ENCODE measurements at places on chromosomes 6 and 20.

- DNase-seq, result no peak
Measured at GRCh38 chr6:108589244-108589791, 28.6 kb downstream of the FOXO3 start.

DNA sequence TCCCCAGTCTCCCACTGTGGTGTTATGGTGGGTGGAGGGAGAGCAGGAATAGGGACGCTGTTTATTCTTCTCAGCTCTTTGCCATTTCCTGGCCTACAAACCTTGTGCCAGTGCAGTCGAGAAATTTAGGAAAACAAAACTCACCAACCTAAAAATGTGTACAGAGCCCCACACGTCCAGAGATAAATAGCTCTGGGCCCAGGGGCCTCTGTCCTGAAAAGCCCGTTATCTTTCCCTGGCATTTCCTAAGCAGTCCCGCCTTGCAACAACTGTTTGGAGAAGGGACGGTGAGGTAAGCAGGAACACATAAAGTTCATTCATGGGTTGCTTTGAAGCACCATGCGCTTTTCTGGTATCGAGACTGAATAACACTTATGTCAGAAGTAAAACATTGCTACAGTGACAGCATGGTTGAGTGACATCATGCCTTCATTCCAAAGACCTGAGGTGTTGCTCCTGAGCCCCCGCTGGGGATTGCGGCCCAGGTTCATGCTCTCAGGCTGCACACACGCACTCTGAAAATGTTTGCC lies 80.1 kb upstream of the NXT1 start:
- DNase-seq, result no peak

DNA sequence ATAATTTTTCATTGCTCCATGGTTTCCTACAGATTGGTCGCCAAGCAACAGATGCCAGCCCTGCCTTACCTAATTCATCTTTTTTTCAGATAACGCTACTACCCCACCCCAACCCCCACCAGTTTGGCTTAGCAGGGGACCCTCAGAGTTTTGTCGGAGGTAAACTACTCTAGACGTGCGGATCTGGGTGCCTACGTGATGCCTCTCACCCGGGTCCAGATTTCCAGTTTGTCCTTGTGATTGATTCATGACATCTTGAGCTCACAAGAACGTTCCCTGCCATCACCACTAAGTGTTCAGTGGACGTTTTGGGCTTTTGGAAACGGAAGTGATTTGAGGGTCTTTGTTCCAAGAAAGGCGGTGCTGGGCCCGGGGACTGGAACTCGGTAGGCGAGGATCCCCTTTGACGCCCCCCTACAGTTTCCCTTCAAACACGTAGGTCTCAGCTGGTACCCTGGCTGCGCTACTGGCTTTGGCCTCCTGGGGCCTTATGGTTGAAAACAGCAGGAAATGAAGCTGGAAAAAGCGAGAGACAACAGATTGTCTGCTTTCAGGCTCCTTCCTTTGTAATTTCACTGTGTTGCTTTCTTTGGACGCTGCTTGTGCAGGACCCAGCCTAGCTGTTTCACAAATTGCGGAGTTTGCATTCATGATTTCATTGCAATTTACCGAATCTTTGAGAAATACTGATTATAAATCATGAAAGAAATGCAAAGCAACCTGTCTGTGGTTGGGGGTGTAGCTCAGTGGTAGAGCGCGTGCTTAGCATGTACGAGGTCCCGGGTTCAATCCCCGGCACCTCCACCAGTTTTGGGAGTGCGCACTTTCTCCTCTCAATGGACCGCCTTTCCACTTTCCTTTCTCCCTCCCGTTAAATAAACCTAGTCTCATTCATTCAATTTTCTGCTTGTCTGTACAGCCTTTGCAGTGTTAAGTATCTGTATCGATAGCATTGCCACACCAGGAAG lies 81.0 kb downstream of the GPX5 start:
- DNase-seq, result no peak

- DNase-seq, result no peak
Measured at GRCh38 chr6:3415082-3415453, 41.8 kb downstream of the SLC22A23 start.

GRCh38 chr6:143727035-143727434 lies 49.3 kb downstream of the PHACTR2 start:
- DNase-seq, result no peak

DNA sequence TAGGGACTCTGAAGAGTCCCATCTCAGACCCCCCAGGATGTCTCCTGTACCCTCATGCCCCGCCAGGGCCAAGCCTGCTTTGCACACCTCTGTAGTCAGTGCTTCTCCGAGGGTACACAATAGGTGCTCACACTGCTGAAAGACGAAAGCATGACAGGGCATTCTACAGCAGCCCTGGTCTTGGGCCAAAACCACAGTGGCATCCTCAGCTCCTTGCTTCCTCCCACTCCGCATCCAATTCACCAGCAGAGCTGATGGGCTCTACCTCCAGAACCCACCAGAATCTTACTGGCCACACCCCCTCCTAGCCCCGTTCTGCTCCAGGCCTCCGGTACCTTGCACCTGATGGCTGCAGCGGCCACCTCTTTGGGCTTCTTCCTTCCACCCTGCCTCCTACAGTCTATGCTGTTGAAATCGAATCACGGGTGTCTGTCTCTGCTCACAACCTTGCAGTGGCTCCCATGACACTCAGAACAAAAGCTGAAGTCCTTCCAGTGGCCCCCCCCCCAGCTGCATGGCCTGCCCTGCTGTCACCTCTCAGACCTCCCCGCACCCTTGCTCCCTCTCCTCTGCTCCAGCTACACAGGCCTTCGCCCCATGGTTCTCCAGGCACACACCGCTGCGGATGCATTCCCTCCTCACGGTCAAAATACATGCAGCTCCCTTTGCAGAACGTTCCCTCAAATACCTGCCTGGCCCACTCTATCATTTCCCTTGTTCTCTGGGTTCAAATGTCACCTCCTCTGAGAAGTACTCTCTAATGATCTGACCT lies 1.2 kb downstream of the ANGPT4 start:
- no peak for DNase-seq

DNA sequence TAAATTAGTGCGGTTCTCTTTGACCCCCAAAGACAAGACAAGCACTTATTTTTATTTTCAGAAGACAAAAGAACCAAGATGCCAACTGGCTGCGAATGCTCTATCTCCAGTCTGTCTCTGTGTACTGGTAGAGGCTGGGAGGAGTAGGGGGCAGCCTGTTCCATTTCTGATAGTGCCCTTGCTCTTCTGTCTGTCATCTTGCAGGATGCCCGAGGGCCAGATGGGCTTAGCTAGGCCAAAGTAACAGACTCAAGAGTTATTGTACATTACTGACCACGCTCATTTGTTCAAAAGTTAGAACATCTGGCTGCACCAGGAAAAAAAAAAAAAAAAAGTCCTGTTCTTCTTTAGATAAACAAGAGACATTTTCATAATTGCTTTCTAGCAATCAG lies 198.1 kb upstream of the UST start:
- DNase-seq, result no peak

- DNase-seq, result no peak
Measured at GRCh38 chr6:43125555-43125954, 45.5 kb upstream of the SRF start.

DNA sequence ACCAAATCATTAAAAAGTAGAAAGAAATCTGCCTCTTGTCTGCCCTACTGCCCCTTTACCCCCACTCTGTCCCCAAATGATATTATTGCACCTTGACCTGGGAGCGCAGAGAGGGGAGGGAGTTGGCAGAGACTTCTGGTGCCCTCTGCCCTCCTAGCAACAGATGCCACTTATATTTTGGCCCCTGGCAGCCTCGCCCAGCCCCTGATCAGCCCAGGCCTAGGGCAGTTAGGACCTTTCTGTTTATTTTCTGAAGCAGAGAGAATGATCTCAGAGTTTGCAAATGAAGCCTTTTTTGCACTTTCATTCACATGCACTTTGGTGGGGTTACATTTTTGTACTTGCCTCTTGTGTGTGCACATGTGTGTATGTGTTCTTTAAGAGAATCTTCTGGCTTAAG lies 8.4 kb upstream of the SGK2 start:
- DNase-seq, result no peak

All from stimulated activated CD4-positive, alpha-beta T cell treated with anti-CD3 and anti-CD28 coated beads, Interleukin-1b, Interleukin-23, amount 100 ng/mL, for 1 hour (primary cell).